Immature natural killer cell (primary cell): ENCODE measurements at places on chromosomes 7 and 10.

GRCh38 chr7:140841166-140841715 is 83.5 kb downstream of the BRAF start:
- DNase-seq: no peak

DNA sequence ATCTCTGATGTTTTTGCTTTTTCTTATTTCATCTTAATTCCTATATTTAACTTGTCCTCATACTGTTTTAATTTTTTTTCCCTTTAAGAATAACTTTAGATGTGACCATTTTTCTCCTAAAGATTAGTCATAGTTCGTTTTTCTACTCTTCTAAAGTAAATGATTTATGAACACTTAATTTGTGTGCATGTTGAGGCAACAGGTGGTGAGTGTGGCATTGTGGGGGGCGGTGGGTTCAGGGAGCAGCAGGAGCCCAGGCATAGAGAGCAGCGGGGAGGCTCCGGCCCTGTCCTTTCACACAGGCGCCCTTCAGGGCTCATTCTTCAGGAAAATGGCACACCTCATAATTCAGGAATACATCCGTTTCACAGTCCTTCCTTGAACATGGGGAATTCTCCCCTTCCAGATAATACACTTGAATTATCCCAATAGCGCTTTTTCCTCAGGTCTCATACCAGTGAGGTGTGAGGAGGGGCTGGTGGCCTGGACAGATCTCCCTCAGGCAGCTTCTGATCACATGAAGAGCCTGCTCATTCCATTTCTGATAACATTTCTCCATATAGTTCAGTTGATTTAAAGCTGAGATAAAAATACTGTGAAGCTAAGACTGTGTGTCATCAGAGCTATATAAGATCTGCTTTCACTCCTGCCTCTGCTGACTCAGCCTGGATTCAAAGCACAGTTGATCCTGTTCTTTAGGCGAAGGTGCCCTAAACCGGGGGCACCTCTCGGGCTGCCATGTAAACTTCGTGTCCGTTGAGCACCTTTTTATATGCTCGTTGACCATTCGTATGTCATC is 40.2 kb downstream of the CUL1 start:
- DNase-seq: no peak

DNA sequence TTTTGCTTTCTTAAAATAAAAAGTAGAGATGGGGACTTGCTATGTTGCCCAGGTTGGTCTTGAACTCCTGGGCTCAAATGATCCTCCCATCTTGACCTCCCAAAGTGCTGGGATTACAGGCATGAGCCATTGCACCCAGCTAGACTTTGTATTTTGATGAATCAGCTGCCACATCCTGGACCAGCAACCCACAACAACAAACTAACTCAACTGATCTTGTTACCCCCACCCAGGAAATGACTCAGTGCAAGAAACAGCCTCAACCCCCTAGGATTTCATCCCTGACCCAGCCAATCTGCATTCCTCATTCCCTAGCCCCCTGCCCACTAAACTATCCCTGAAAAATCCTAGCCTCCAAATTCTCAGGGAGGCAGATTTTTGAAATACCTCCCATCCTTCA is 123.8 kb downstream of the IPMK start:
- DNase-seq: no peak

DNA sequence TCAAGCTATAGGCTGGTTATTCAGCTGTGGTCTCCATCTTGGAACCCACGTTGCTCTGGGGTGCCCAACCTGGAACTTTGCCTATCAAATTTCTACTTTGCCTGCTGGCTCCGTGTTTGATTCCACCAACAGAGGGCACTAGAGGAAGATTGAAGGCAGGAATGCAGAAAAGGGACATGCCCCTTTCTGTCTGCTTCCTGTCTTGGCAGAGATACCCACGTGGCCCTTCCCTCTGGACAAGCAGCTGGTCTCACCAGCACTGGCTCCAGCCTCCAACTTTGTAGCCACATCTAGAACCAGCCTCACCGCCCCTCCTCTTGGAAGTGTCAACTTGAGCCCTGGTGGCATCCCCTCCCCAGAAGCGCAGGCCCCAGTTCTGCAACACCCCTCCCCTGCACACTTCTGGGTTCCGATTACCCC is 52.1 kb upstream of the ZNF438 start:
- DNase-seq: peak; percentile 37

DNA sequence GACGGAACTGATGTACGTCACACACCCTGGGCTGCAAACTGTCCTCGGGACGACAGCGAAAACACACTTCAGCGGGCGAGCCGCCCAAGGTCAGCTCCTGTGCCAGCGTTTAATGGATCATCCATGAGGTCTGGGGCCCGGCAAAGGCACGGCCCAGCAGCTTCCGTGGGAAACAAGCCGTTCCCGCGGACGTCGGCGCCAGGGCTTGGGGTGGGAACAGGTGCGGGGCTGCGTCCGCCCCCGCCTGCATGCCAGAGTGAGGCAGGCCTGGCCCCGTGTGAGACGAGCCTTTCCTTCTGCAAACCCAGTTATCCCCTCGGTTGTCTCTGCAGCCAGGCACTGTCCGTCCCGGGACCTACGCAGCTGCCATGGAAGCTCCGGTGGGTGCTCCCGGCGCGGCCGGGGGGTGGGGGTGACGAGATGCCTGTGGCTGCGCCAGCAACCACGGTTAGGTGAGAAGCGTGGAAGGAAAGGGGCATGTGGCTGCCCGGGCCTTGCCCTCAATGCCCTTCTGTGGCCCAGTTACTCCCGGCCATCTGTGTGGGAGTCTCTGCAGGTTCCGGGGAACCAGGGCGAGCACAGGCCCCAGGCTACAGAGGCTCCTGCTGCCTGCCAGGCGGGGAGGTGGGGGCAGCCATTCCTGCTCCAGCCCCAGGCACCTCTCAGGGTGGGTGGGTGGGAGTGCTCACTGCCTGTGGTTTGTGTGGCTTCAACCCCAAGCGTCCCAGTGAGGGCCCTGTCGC is 42.2 kb upstream of the PDGFA start:
- no peak for DNase-seq

GRCh38 chr7:106047184-106047583 is 64.9 kb downstream of the SYPL1 start:
- DNase-seq: no peak

DNA sequence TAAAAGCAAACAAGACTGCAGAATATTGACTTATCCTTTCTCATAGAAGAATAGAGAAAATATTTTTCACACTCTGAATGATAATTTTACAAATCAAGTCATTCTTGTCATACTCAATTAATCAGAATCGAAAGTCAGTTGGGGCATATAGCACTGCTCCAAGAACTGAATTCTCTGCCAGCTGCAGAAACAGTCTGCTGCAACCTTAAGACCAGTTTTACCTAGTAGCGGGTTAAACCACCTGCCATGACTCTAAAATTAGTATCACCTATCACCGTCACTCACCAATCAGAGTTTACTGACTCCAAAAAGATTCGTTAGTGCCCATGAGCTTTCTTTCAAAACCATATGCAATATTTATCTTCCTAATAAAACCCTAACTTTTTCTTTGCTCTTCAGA is 429.0 kb upstream of the GRM3 start:
- no peak for DNase-seq

DNA sequence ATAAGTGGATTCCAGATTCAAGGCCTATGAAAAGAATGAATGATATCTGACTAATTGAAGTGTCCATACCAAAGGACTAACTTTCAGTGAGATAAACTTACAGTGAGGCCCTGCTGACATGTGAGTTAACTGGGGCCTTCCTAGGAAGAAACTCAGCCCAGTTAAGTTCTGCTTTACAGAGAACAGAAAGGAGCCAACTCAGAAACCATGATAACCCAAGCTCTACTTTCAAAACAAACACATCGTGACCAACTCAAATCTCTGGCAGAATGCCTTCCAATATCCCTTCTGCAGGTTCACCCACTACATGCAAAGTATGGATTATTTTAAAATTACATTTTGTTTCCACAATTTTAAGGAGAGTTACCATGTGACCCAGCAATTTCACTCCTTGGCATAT is 75.8 kb upstream of the MRLN start:
- DNase-seq: no peak

GRCh38 chr10:84224411-84225028 is 824 bp downstream of the LRIT2 start:
- DNase-seq: no peak

DNA sequence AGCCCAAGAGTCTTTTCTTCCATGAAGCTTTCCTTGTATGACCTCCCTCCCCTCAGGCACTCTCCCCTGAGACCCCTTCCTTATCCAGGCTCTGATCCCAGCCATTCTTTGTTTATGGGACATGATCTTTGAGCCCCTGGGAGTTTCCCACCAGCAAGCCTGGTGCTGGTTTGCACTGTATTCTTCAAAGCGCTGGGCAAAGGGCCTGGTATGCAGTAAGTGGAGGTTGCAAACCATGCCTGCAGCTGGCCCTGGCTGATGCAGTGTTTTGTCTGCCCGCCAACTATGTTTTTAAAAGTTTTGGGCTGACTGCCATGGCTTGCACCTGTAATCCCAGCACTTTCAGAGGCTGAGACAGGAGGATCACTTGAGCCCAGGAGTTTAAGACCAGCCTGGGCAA is 6.8 kb upstream of the NODAL start:
- DNase-seq: no peak

DNA sequence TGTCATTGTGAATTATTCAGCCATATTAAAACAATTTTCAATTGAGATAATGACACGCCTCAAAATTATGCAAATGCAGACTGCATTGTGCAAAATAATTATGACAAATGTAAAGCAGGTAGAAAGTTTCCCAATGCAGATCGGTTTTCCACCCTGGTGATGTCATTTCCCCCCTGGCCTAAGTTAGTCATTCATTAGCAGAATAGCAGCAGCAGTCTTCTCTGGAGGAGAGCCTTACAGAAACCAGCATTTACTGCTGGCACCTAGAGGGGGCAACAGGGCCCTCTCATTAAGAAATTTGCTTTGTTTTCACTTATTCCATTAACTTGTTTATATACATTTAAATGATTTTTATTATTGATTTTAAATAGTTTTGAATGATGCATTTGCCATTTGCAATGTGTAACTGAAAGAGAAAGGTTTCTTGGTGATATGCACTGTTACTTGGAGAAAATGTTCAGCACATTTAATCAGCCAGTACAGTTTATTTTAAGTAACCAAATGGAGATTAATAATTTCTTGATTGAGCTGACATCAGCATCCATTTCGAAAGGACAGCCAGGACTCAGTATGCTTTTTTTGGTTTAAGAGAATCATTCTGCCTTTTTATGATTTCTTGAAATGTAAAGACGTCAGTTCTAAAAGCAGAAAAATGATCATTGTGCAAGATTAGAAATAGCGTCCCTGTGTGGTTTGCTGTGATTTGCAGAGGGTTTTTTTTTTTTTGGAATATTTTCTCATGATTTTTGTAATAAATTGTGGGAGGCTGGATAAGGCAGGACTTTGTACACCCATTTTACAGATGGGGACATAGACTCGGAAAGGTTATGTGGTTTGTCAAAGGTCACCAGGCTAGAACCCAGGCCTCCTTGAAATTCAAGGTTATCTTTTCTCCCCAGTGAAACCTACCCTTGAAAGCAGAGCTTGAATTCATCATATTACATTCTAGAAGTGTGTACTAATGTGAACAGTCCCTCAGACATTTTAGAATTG is 3.5 kb downstream of the ARID5B start:
- DNase-seq: no peak

DNA sequence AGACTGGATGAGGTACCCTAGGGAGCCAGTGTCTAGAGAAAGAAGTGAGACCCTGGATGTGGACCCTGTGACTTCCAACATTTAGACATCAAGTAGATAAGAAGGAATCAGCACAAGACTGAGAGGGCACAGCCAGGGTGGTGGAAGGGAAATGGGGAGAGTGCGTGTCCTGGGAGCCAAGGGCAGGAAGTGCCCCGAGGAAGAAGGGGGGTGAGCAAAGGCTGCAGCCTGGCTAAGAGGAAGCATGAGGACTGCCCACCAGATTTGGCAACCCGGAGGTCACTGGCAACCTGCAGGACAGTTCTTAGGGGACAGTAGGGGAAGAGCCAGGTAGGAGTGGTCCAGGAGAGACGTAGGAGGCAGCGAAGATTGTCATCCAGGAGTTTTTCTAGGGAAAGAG is 14.8 kb downstream of the COL13A1 start:
- DNase-seq: no peak

GRCh38 chr7:81185072-81185471 is 266.2 kb upstream of the SEMA3C start:
- DNase-seq: no peak

- no peak for DNase-seq
These were observed 1308.2 kb downstream of the GATA3 start for GRCh38 chr10:9362721-9363120.

GRCh38 chr7:47241112-47242065 is 340.5 kb downstream of the TNS3 start:
- no peak for DNase-seq

DNA sequence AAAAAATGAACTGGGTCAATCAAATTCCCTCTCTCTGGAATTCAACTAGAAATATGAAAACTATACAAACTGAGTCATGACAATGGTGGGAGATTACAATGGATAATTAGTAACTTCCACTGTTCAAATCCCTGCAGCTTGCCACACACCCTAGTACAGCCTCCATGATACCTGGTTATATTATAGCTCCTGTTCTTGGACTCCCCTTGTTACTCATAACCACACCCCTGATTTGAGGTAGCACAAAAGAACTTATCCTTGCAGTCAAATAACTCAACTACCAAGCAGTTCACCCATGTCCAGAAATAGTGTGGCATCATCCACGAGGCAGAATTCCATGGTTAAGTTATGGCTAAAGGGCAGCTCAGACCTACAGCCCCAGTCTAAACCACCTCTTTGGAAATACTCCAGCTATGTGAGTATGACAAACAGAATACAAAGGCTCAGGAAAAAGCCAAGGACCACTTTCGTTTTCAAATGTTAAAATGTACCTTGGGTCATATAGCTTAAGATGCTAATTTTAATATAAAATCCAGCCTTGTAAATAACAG is 164.7 kb downstream of the CPEB3 start:
- no peak for DNase-seq

DNA sequence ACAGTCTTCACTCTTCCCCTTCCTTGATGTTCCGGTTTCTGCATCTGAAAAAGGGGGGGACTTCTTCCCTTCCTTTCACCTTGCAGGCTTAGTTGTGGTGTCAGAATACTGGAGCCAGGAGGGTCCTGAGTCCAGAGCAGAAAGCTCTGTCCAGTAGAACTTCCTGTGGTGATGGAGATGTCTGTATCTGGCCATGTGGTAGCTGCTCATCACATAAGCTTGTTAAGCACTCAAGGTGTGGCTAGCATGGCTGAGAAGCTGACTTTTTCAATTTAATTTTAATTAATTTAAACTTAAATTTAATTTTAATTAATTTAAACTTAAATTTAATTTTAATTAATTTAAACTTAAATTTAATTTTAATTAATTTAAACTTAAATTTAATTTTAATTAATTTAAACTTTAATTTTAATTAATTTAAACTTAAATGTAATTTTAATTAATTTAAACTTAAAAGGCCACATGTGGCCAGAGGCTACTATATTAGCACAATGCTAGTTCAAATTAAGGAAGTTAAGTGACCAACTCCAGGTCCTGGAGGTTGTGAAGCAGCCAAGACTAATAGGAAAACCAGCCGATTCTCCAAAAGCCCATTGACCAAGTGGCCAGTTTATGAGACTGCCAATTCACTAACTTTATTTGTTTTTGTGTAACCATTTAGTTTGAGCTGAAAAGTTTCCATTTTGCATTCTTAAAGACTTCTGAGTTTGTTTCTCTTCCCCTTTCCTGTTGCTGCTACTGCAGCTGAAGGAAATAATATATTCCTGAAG is 16.3 kb downstream of the MSRB2 start:
- DNase-seq: no peak

- no peak for DNase-seq
These were observed 8.3 kb downstream of the NOD1 start for GRCh38 chr7:30470163-30470770.

GRCh38 chr10:13928451-13928850 is 341.7 kb downstream of the PRPF18 start:
- DNase-seq: no peak

GRCh38 chr10:97643441-97643985 is 3.0 kb downstream of the PI4K2A start:
- no peak for DNase-seq

- DNase-seq: no peak
These were observed 2.4 kb downstream of the ALOX5 start for GRCh38 chr10:45376371-45376801.
